Lung (tissue), 17 donors: ENCODE measurements at places on chromosomes 1 and 21.

DNA sequence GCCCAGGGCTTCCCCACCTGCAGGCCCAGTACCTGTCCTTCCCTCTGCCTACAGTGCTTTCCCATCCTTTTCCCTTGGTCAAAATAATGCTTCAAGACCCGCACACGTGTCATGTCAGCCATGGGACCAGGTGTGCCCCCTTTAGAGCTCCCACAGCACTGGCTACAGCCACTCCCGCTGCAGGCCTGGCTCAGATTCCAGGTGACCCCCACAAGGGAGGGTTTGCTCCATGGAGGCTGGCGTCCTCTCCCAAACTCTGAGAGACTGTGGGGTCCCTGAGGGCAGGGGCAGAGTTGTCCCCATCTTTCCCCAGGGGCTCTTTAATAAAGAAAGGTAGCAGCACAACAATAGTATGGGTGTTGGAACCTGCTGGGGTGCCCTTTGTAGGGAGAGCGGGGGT lies 66.4 kb upstream of the RUNX3 start:
- H3K27ac ChIP-seq = no peak overlapping the region
- no peak overlapping the region for H3K4me3 ChIP-seq
- no peaks in the 10 kb centered on the region for H3K36me3 ChIP-seq
- H3K27me3 ChIP-seq = no peaks in the 10 kb centered on the region

GRCh38 chr1:11245248-11245647 lies 17.1 kb downstream of the MTOR start:
- H3K27me3 ChIP-seq = no peaks in the 10 kb centered on the region
- no peak overlapping the region for H3K4me3 ChIP-seq
- H3K27ac ChIP-seq = no peak overlapping the region
- DNase-seq = no peak

DNA sequence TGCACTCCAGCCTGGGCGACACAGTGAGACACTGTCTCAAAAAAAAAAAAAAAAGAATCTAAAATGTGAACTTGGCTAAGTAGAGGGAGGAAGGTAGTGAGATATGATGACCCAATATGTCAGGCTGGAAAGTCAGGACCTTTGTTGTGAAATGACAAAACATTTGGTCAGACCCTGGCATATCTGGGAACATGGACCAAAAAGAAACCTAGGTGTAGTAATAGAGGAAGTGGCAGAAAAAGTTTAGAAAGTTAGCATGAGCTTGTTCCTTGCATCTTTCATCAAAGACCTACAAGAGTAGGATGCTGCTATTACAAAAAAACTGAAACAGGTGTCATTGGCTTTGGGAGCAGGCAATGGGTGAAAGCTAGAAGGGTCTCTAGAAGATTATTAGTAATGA lies 7.3 kb upstream of the S100A3 start:
- H3K4me1 ChIP-seq = peaks cover 16% of the 10 kb centered on the region
- H3K4me3 ChIP-seq = no peak overlapping the region
- H3K27me3 ChIP-seq = no peaks in the 10 kb centered on the region
- H3K36me3 ChIP-seq = no peaks in the 10 kb centered on the region
- DNase-seq = no peak

- H3K27ac ChIP-seq = no peak overlapping the region
- no peak for DNase-seq
- H3K4me3 ChIP-seq = no peak overlapping the region
- no peaks in the 10 kb centered on the region for H3K27me3 ChIP-seq
- no peaks in the 10 kb centered on the region for H3K36me3 ChIP-seq
Observed at GRCh38 chr21:14956807-14957206, 108.0 kb downstream of the NRIP1 start.

DNA sequence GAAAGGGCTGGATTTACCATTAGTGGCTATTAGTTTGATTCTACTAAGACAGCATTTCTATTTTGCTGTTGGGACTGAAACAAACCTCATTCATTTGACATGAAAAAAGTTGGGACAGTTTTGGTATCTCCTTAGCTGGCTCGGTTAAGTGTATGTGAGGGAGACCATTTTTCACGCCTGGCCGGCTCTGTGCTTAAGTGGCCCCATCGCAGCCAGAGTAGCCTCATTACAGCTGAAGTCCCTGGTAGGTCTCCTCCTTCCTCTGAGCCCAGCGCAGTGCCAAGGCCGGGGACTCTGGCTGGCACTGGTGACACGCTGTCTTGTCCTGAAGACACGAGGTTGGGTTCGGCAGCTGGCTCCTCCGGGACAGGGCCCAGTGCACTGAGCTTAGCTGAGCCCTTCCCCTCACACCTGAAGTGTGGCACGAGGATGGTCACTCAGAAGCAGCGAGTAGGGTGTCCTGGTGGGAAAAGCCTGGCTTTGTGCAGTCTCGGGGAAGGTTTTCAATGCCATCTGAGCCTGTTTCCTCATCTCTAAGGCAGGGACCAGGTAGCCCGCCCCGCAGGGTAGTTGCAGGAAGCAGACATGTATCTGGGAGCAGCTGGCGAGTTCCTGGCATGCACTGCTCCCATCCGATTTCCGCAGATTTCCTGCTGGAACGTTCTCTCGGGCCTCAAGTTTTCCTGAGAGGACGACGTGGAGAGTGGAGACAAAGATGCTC lies 196.5 kb downstream of the DYRK1A start:
- no peak for DNase-seq
- H3K27me3 ChIP-seq = no peaks in the 10 kb centered on the region
- H3K4me3 ChIP-seq = peak overlapping the region; percentile 48
- no peaks in the 10 kb centered on the region for H3K4me1 ChIP-seq
- H3K36me3 ChIP-seq = no peaks in the 10 kb centered on the region

DNA sequence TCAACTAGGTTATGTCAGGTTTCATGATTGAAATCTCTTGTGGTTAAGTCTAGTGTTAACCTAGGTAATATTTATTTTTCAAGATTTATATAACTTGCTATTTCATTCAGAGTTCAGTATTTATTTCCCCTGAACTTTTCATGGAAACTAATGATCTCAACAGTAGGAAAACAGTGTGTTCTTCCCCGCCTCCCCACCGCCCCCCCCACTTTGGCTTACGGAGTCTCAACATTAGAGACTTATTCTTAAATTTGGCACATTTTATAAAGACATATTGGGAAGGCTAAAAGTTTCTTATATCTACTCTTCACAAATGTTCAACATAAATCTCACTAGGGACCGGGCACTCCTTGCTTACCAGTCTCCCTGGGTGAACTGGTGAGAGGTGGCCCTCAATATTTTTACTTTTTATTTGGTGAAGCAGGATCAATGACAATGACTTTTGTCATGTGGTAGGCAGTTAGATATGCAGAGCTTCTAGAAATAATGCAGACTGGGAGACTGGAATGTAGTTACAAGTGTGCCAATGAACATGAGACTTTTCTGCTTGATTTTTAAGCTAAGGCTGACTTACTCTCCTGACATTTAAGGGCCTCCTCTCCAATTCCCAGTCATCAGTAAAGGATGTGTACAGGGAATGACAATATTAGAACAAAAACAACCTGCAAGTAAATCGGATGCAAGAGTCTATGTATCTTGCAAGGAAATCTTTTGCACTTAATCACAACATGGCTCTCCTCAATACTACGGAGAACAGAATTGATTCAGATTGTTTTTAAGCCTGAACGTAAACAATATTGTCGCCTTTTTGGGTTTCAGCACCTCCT lies 1.7 kb upstream of the MAN1A2 start:
- H3K27me3 ChIP-seq = no peaks in the 10 kb centered on the region
- peaks cover 3% of the 10 kb centered on the region for H3K4me1 ChIP-seq
- peak; percentile 54 for DNase-seq
- H3K27ac ChIP-seq = peak overlapping the region; percentile 99
- H3K4me3 ChIP-seq = no peak overlapping the region

DNA sequence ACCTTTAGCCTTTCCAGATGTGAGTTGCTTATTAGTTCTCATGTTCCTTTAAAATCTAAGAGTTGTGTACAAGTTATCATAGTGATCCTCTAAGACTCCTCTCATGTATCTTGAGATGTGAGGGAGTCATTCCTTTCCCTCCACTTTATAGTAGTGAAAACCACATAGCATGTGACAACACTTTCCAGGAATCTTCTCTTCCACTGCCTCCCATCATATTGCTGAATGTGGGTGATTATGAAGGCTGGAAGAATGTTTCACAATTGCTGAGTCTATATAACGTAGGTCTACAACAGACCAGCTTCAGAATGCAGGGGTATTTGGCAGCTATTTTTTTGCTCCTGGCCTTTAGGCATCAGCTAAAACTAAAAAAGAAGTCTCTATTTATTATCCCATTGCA lies 44.7 kb upstream of the LRRC7 start:
- H3K27ac ChIP-seq = no peak overlapping the region
- no peaks in the 10 kb centered on the region for H3K4me1 ChIP-seq
- no peak overlapping the region for H3K4me3 ChIP-seq
- no peak for DNase-seq
- H3K27me3 ChIP-seq = no peaks in the 10 kb centered on the region
